ENCODE measurements at places on chromosomes 16 and 17. TPM values are rescaled to one million over a fixed set of nuclear protein-coding genes. Genes with fewer than 3 reads are reported as not detected.

DNA sequence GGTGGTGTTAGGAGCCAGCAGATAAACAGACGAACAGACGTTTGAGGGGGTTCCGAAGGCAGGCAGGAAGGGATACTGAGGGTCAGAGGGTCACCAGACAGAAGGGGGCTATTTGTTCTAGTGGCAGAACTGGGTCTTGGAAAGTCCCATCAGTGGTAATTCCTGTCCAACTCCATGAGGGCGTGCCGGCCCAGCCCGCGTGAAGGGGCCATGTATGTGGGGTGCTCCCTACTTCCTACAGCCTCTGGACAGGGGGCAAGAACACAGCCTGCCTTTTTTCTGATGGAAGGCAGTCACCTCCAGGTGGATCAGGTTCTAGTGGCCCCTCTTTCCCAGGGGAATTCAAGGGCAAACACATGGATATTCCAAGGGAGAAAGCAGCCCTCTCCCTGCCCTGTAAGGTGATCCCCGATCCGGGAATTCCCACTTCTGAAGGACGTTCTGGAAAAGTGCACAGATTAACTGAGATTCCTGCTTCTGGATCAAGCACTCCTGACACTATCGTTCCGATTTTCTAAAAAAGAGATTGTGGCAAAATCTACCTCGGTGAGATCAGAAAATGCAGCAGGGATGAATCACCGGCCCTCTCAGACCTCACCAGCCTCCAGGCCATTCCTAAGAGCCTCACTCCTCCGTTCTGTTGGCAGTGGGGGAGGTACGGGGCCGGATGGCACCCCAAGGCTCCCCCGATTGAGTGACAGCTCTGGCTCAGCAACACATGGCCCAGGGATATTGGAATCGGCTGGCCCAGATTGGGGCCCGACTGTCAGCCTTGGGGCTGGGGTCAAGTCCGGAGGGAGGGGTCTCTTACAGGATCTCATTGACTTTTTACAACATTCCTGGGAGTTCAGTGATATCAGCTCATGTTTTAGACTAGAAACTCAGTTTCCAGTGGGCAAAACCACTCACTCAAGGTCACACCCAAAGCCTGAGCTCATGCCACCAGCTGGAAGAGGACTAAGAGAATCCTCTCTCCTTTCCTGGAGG is 12.4 kb downstream of the STX1B start:
- peak; percentile 77 for DNase-seq

GRCh38 chr16:48444574-48444973 is 59.4 kb upstream of the SIAH1 start:
- peak; percentile 41 for DNase-seq

TNFRSF13B gene
- not detected for total RNA-seq

DNA sequence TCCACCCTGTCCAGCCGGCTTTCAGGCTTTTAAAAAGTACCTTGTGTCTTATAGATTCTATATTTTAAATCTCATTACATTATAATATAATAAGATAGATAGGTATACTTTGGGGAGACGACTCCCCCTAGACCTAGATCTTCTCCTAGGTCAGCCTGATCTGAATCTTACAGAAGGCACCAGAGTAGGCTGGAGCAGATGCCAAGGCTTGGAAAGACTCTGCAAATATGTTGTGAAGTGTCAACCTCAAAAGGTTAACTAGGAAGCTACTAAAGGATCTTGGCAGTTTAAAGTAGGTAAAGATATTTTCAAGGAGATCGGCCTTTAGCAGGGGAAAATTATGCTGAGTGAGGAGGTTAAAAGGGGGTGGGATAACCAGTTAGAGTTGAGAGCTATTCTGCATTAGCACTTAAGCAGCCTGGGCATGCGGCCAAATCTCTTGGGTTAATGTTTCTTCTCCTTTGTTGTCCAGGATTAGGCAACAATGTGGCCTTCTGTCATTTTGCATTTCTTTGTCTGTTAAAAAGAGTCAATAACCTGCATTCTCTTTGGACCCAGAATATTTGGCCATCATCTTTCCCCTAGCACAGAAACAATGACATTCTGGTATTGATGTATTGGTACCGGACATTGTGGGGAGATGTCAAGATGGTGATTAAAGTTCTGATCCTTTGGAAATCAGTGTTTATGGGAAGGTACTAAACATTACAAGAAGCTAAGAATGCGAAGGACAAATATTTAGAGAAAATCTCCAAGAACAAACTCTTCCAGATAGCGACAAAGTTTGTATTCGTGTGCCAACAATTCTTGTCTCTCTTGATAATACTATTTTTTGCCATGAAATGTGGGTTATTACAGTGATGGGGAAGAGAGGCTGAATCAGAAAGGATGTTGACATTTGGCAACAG is 51.2 kb upstream of the DHX40 start:
- peak; percentile 65 for DNase-seq

- no peak for DNase-seq
These were observed 95.0 kb downstream of the RAB11FIP4 start for GRCh38 chr17:31486351-31487062.

ABAT gene
- total RNA-seq = 8.6 TPM

- no peak for DNase-seq
These were observed 91.8 kb downstream of the CYB561 start for GRCh38 chr17:63354256-63354655.

DNA sequence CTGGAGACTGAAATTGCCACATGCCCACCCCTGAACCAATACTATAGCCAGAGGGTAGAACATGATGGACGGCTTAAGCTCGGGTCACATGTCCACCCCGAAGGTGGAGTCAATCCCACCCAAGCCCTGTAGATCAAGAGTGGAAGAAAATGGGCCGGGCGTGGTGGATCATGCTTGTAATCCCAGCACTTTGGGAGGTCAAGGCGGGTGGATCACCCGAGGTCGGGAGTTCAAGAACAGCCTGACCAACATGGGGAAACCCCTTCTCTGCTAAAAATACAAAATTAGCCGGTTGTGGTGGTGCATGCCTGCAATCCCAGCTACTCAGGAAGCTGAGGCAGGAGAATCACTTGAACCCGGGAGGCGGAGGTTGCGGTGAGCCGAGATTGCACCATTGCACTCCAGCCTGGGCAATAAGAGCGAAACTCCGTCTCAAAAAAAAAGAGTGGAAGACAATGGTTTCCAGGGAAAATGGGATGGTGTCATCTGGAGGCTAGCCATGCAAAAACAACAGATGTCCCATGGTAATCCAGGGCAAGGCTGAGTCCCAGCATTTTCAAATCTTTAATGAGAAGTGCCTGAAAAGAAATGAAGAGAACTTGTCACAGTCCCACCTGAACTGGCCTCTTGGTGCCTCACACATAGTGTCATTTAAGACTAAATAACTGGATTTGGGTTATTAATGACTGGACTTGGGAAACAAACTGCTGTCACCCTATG is 30.1 kb downstream of the CD300LF start:
- no peak for DNase-seq

DNA sequence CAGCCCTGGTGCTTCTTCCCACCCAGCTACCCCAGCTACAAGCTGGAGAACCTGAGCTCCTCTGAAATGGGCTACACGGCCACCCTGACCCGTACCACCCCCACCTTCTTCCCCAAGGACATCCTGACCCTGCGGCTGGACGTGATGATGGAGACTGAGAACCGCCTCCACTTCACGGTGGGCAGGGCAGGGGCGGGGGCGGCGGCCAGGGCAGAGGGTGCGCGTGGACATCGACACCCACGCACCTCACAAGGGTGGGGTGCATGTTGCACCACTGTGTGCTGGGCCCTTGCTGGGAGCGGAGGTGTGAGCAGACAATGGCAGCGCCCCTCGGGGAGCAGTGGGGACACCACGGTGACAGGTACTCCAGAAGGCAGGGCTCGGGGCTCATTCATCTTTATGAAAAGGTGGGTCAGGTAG is 3.6 kb downstream of the GAA start:
- DNase-seq = no peak

NDEL1 gene
- 78.4 TPM for total RNA-seq

DNA sequence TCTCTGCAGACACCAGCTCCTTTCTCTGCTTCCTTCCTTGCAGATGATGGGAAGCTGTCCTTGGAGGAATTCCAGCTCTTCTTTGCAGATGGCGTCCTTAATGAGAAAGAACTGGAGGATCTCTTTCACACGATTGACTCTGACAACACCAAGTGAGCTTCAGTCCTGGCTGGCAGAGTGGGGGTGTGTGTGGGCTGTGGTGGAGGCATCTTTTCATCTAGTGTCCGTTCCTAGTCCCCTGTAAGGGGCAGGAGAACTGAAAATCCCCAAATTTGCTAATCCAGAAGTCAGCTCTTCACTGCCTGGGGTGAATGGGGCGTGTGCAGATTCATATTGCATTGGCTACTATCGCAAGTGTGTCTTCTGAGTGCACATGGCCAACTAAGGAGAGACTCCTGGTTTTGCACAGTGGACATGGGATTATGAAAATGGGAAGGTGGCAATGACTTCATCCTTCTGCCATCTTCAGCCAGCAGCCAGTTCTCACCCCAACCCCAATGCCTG is 10.4 kb downstream of the NECAB2 start:
- no peak for DNase-seq

DNA sequence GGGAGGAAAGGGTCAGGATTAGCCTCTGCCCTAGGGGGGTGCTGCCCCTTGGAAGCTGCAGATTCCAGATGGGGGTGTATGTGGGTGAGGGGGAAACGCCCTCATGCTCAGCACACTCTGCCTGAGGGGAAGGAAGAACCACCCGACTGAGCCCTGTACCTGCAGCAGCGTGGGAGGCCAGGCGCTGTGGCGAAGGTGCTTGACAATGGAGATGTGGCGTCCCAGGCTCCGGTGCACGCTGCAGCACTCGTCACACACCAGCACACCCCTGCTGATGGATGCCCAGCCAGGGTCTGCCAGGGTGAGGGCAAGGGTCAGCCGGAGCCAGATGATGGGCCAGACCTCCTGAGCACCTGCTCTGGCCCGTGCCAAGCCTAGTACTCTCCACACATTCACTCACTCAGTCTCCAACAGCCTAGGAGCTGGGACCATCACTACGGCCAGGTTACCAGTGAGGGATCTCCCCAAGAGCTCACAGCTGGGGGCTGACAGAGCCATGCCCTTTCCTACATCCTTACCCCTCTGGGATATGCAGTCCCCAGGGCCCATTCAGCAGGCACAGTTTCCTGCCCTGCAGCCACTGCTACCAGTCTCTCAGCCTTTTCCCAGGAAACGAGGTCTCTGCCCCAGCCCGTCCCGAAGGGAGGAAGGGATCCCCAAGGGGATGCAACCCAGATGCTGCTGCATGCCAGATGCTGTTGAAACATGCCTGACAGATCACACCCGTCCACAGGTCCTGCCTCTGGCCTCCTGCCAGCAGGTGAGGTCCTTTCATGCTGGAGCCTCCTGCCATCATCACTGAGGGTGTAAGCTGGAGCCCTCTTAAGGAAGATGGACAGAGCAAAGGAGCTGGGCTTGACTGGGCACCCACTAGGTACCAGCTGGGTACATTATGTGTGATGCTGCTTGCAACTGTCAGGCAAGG is 5.9 kb downstream of the GIT1 start:
- DNase-seq = no peak

GRCh38 chr17:59837308-59838051 is 55.3 kb downstream of the TUBD1 start:
- peak; percentile 75 for DNase-seq

CHMP1A gene
- 151 TPM for total RNA-seq

DNA sequence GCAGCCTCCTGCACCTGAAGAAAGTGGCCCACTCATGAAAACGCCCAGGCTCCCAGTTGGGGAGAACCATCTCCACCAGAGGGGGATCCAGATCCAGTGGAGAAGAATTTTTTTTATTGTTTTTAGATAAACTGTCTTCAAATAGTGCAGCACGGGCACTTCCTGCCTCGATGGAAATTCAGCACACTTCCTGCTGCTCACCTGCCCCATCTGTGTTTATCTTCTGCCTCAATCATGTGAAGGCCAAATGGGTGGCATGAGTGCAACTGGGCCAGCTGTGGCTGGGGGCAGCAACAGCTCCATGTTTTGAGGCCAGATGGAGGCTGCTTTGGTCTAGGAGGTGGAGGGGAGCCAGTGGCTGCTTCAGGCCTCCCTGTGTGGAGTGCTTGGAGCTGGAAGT is 75.9 kb upstream of the WSB1 start:
- no peak for DNase-seq

HEXIM1 gene
- 49.3 TPM for total RNA-seq

CSH1 gene
- total RNA-seq = not detected

GRAP gene
- 0.48 TPM for total RNA-seq

DNA sequence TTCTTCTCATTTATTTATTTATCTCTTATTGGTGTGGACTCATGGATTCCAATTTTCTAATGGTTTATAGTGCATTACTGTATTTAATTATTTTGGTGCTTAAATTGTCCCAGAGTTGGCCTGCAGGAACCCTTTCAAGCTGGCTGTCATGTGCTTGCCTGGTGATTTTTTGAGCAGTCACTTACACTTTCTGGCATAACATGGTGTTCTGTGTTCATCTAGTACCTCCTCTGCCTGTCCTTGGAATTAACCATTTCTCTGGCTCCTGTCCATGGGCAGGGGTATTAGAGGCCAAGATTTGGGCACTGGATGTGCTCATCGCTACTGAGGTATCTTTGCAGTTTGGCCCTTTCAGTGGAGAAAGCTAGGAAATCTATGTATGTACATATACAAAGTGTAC is 67.0 kb downstream of the CLEC16A start:
- no peak for DNase-seq

PDE6G gene
- 1.3 TPM for total RNA-seq

GRCh38 chr17:68182011-68182306 is 65.9 kb upstream of the AMZ2 start:
- no peak for DNase-seq

GRCh38 chr17:55037828-55038227 is 69.3 kb downstream of the STXBP4 start:
- no peak for DNase-seq

- DNase-seq = no peak
These were observed 8.0 kb downstream of the CHST5 start for GRCh38 chr16:75527825-75528299.

ST6GALNAC1 gene
- total RNA-seq = 0.76 TPM

DNA sequence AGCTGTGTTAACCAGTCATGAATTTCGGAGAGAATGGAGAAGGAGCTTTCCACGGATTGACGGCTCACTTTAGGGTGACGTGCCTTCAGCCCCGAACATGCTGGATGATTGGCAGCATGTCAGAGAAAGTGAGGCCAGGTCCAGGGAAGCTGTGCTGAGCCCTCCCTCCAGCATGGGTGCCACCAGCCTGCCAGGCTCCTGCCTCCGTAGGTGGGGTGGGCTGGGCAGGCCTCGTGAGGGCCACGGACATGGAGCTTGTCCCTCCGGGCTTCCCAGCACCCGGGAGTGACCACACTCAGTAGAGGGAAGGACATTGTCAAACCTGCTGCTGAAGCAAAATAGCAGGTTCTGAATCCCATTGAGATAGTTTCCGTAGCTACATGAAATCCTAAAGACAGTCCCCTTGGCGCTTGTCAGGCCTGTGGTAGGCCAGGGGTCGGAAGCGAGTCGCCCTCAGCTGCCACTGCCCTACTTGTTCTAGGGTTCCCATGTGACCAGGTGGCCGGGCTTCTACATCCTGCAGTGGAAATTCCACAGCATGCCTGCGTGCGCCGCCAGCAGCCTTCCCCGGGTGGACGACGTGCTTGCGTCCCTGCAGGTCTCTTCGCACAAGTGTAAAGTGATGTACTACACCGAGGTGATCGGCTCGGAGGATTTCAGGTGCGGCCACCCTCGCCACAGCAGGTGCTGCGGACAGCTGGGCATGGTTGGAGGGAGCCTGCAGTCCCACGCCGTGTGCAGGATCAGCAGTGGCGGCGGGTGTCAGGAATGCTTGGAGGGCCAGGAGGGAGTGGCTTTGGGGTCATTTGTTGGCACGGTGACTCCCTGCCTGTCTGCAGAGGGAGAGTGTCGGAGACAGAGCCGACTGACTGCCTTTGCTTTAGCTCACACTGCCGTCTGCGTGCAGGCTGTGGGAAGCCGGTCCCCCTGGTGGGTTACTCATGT is 72.3 kb downstream of the SEC14L1 start:
- no peak for DNase-seq

All from PC-9 (cell line).